Bronchus fibroblast of lung (primary cell): ENCODE measurements at places on chromosomes 6 and 20. TPM values are rescaled to one million over a fixed set of nuclear protein-coding genes. Genes with fewer than 3 reads are reported as not detected.

Gene BMP2
- 2.2 and 3.2 TPM in 2 replicates for total RNA-seq

Gene C20orf204
- 0.15 TPM in 1 of 2 replicates, not detected in the other for total RNA-seq

Gene TGIF2
- total RNA-seq = 8.6 and 9.1 TPM in 2 replicates

Gene BPIFB2
- total RNA-seq = not detected in 2 replicates

Gene RPRD1B
- 8.3 and 9.4 TPM in 2 replicates for total RNA-seq

Gene RBPJL
- not detected in 2 replicates for total RNA-seq

Gene CLVS2
- total RNA-seq = not detected in 2 replicates

Gene TRAM2
- 84.1 and 90.4 TPM in 2 replicates for total RNA-seq

Gene SIRPD
- total RNA-seq = not detected in 2 replicates

Gene SMLR1
- total RNA-seq = not detected in 2 replicates

Gene CD24
- total RNA-seq = 0.17 and 0.59 TPM in 2 replicates

Gene ZC2HC1B
- not detected in 2 replicates for total RNA-seq

Gene BPIFA1
- total RNA-seq = not detected in 2 replicates

Gene SASH1
- 11.8 and 12.3 TPM in 2 replicates for total RNA-seq

Gene LY6G5C
- 1.0 and 2.2 TPM in 2 replicates for total RNA-seq

Gene PRELID3B
- 36.1 and 43.0 TPM in 2 replicates for total RNA-seq

Gene CTAGE9
- under 0.01 TPM in 1 of 2 replicates, not detected in the other for total RNA-seq

Gene PTGIS
- 0.15 and 0.17 TPM in 2 replicates for total RNA-seq

Gene ABHD16A
- total RNA-seq = 23.5 and 25.1 TPM in 2 replicates

Gene SLC2A10
- 21.4 and 21.9 TPM in 2 replicates for total RNA-seq

Gene BRPF3
- total RNA-seq = 7.6 TPM in 2 replicates

Gene TCF21
- total RNA-seq = 9.8 and 12.5 TPM in 2 replicates

Gene HM13
- 70.8 and 89.3 TPM in 2 replicates for total RNA-seq

Gene HSPA1L
- 0.30 and 0.50 TPM in 2 replicates for total RNA-seq

Gene OXT
- not detected in 2 replicates for total RNA-seq

Gene RBM12
- 27.4 and 30.6 TPM in 2 replicates for total RNA-seq

Gene LIN28B
- total RNA-seq = not detected in 2 replicates

Gene CSNK2B
- 316 and 357 TPM in 2 replicates for total RNA-seq

Gene ACSS1
- 1.3 and 1.8 TPM in 2 replicates for total RNA-seq

Gene MAP7
- 0.15 and 0.34 TPM in 2 replicates for total RNA-seq

Gene SUMO4
- 0.67 TPM in 1 of 2 replicates, not detected in the other for total RNA-seq

Gene MOCS1
- total RNA-seq = 10.3 and 11.3 TPM in 2 replicates

Gene GINM1
- 21.4 and 25.2 TPM in 2 replicates for total RNA-seq

Gene GTF3C6
- total RNA-seq = 50.7 and 68.3 TPM in 2 replicates

Gene CNBD2
- total RNA-seq = 1.0 and 2.1 TPM in 2 replicates

Gene C6orf163
- total RNA-seq = 0.34 and 0.74 TPM in 2 replicates

Gene TFEB
- 3.7 and 4.0 TPM in 2 replicates for total RNA-seq

Gene CENPB
- 87.7 and 89.1 TPM in 2 replicates for total RNA-seq

Gene ADAM33
- 14.7 and 15.3 TPM in 2 replicates for total RNA-seq

Gene ZNF165
- 0.34 and 0.45 TPM in 2 replicates for total RNA-seq

Gene CALHM5
- 1.5 TPM in 2 replicates for total RNA-seq

Gene PI3
- total RNA-seq = not detected in 2 replicates

Gene ECT2L
- total RNA-seq = not detected in 2 replicates

Gene C6orf141
- total RNA-seq = 1.6 and 2.0 TPM in 2 replicates

Gene DCBLD1
- total RNA-seq = 48.2 and 52.6 TPM in 2 replicates

Gene LTB
- total RNA-seq = not detected in 2 replicates

Gene MLN
- total RNA-seq = not detected in 2 replicates

Gene LCA5
- total RNA-seq = 2.2 and 2.9 TPM in 2 replicates

Gene SOBP
- 1.5 and 1.8 TPM in 2 replicates for total RNA-seq

Gene TMEM244
- total RNA-seq = not detected in 2 replicates

Gene SFTA2
- total RNA-seq = not detected in 2 replicates

Gene SDCBP2
- total RNA-seq = 0.74 and 0.84 TPM in 2 replicates

Gene DSP
- 0.17 and 0.45 TPM in 2 replicates for total RNA-seq
